ENCODE measurements at places on chromosomes 13 and 19.

- no peak for DNase-seq
These were observed 178.0 kb downstream of the LIG4 start for GRCh38 chr13:108037348-108037747.

- no peak for DNase-seq
These were observed 71.8 kb downstream of the GADD45B start for GRCh38 chr19:2547721-2548120.

- DNase-seq, result no peak
These were observed 209.7 kb downstream of the LACC1 start for GRCh38 chr13:44089452-44089851.

DNA sequence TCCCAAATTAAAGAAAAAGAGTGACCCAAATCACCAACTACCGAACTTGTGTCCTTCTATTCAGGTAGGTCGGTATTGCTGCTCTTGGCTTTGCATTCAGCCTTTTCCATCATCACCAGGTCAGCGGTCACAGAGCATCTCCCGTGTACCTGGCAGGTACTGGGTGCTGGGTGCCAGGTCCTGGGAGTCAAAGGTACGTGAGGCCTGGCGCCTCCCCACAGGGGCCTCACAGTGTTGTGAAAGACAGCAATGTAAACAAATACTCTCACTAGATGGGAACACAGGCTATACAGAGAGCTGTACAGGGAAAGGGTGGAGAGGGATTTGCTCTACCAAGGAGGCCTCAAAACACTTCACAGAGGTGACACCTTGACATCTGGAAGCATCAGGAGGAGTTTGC, 86.7 kb downstream of the ZIC5 start:
- DNase-seq, result no peak

GRCh38 chr13:20159646-20160305, 1.1 kb downstream of the GJA3 start:
- DNase-seq, result no peak

- DNase-seq, result no peak
These were observed 41.5 kb upstream of the C13orf46 start for GRCh38 chr13:114015111-114015968.

- peak; percentile 39 for DNase-seq
These were observed 1.1 kb downstream of the PIP5K1C start for GRCh38 chr19:3698974-3699740.

- no peak for DNase-seq
These were observed 95.7 kb downstream of the ARHGEF7 start for GRCh38 chr13:111210544-111211469.

DNA sequence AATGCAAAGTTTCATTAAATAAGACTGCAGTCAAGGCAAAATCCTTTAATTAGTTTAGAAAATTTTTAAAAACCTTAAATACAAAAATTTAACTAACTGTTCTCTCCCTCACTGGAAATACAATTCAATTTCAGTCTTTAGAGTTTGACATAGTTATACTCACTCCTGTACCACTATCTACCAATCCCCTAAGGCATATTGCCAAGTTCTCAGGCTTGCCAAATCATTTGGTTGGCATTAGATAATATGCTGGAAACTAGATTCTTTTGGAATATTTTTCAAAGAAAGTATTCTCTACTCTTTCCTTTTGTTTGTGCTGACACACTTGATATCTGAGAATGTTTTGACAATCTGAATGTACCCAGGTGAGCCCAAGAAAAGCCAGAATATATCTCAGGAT, 77.2 kb downstream of the TSC22D1 start:
- no peak for DNase-seq

GRCh38 chr13:97884707-97885468, 68.6 kb upstream of the IPO5 start:
- no peak for DNase-seq

GRCh38 chr13:99363949-99364348, 56.8 kb upstream of the GPR183 start:
- DNase-seq, result no peak

DNA sequence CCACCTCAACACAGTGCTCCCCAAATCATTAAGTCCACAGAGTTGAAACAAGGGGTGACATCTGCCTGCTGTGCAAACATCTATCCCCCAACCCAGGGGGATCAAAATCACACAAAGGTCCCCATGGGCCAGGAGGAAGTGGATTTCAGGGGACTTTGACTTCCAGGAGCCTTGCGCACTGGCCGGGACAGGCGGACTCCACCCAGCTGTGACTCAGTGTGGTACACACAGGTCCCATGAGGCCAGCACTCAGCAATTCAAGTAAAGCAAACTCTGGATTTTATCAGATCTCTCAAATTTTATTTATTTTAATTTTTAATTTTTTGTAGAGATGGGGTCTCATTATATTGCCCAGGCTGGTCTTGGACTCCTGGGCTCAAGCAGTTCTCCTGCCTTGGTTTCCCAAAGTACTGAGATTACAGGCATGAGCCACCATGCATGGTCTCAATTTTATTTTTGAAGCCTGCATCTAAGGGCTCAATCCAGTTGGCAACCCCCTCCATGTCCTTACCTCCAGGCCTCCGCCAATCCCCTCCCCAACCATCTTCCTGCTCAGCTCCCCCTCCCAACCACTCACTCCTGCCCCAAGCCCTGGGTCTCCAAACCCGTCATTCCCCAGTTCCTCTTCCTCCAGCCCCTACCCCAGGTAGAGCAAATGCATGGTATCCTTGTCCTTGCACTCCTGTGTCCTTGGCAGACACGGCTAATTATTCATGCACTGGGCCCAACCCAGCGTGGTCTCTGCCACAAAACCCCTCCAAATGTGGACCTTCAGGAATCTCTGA, 18.2 kb downstream of the ARHGAP33 start:
- no peak for DNase-seq

DNA sequence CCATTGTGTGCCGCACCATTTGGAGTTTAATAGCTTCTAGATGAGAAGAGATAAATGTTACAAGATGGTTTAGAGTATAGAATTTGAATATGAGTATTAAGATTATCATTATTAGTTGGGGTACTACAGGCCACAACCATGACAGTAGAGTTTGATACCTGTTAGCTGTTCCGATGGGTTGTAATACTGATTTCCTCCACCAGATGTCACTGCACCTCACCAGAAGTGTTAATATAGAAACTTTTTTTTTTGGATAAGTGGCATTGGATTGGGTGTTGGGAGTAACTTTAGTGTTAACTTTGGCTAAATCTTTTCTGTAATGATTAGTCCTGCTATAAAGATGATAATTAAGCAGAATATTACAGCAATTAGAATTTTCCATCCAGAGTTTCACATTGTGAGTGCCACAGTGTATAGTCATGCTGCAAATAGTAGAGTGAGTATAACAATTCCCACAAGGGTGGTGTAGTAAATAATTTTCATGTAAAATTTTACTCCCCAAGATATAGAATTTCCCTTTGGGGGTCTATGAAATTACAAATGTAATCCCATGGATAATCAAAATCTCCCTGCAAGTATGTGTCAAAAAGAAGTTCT, 56.3 kb downstream of the PSG3 start:
- DNase-seq, result no peak

- no peak for DNase-seq
These were observed 82.8 kb downstream of the ITGBL1 start for GRCh38 chr13:101535192-101535746.

- peak; percentile 79 for DNase-seq
These were observed 624.8 kb downstream of the DACH1 start for GRCh38 chr13:71242201-71242600.

DNA sequence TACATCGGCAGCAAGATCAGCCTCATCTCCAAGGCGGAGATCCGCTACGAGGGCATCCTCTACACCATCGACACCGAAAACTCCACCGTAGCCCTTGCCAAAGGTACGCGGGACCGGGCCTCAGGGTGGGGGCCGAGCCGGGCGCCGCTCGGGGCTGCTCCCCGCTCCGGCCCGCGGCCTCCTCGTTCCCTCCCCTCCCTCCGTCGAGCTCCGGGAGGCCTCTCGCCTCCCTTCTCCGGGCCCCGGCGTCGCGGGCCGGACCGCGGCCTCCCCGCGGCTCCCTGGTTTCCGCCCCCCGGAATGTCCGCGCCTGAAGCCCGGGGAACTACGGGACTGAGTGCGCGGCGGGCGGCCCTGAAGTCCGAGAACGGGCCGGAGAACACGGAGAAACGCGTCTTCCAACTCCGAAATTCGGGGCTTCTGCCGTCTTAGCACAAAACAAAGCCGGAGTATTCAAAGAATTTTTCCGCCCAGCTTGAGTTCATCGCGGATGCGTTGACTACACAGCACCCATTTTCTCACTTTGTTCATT, 423 bp downstream of the LSM14A start:
- peak; percentile 75 for DNase-seq

DNA sequence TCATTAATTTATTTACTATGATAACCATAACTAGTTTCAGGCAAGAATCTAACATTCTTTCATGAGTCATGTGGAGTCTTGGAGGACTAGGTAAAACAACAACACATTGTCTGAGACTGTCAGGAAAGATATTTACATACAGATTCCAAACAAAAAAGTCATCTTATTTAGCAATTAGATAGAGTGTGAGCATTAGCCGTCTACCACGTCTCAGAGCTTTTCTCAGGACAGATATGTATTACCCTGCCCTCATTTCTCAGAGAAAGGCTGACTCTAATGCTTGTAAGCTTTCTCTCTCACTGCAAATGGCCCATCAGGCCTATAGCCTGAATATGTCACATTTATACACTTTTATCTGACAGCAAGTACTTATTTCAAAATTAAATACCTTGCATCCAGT, 312.1 kb upstream of the PCDH20 start:
- DNase-seq, result no peak

- no peak for DNase-seq
These were observed 581.5 kb upstream of the KLF12 start for GRCh38 chr13:74715718-74716117.

DNA sequence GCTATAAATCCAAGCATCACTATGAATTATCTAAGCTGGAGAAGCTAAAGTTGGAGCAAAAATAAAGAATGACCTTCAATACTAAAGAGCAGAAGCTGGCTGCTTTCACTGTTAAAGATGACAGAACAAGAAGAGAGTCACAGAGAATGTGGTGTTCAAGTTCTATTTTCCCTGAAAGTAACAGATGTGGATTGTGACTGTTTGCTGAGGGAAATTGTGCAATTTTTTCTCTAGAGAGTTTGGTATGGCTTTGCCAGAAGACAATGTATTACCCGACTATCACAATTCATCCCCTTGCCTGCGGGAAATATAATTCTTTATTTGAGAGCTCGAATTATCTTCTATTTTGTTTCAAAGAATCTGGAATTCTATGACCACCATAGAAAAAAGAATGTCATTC, 83.1 kb downstream of the TNFSF13B start:
- DNase-seq, result no peak

All from NCI-H1417 (cell line).